ENCODE measurements at places on chromosomes 6 and 20.

- DNase-seq = no peak
Measured at GRCh38 chr20:64142590-64142989, 21.7 kb upstream of the MYT1 start.

DNA sequence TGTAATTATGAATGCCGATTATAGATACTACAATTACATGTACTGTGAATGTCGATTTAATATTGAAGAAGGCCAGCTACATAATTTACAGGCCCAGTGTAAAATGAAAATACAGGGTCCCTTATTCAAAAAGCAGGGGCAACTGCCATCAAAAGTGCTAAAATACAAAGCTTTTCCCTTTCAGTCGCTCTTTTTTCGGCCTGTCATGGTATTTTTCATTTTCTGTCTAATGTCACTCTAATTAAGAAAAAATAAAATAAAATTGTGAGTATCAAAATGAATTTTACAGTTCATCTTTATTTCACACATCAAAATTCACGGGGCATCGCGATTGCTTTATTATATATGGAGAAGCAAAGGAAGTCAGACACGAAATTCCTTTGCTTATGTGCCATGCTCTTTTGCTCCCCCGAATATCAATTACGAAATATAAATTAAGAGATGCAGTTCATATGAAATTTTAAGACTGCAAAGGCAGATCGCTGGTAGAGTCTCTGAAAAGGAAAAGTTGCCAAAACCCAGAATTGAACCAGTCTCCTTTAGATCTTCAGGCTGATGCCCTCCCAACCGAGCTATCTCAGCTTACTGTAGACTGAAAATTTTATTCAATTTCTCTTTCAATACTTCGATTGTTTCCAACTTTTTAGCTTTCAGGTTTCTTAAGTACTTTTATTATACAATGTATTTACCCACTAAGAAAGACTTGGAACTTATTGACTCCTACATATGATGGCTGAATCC is 197.0 kb downstream of the TRIM27 start:
- no peak for DNase-seq

GRCh38 chr20:12177657-12178293 is 260.1 kb downstream of the BTBD3 start:
- DNase-seq = peak; percentile 2

GRCh38 chr6:111564482-111564945 is 41.2 kb downstream of the TRAF3IP2 start:
- DNase-seq = no peak

DNA sequence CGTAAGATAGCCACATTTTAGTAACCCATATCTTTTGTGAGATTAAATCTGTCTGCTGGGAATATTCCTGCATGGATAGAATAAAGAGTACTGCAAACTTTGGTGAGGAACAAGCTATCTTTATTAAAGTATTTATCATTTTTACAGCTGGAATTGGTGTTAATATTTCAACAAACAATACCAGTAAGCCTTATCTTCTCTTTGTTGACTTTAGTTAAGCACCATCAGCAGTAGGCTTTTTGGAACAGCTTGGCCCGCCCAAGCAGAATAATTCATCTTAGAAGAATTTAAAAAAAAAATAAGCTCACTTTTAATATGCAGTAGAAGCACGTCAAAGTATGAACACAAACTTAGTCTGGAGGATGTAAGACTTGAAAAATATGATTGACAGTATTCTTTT is 917.8 kb upstream of the ADGRB3 start:
- DNase-seq = no peak

DNA sequence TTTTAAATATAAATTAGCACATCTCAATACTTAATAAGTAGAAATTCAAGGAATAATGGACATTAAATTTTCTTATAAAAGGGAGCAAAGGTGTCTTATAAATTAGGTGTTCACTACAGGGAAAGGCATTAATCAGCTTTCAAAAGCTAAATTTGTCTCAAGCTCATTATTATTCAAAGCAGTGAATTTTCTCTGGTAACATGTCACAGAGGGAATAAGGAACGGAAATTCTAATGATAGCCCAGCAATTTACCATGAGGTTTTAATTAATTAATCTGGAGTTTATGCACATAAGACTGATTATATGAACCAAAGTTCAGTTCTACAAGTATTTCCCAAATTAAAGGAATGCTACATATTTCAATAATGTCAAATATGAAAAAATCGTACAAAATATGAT is 15.4 kb upstream of the GJE1 start:
- no peak for DNase-seq

GRCh38 chr20:17520583-17520982 is 10.6 kb downstream of the BFSP1 start:
- no peak for DNase-seq

DNA sequence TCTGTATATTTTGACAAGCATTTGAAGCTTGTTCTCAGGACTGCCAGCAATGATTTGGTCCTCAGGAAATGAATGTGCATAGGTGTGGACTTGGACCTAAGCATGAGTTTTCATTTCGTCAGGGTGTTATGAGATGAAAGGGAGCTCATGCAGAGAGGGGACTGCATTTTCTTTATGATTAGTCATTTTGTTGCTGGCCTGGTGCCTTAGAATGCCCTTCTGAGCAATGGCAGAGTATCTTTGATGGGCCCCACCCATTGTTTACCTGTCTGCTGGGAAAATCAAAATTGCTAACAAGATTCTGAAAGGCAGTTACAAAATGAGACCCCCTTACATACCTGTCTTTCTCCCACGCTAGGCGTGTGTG is 51.5 kb upstream of the MTHFD1L start:
- DNase-seq = no peak

DNA sequence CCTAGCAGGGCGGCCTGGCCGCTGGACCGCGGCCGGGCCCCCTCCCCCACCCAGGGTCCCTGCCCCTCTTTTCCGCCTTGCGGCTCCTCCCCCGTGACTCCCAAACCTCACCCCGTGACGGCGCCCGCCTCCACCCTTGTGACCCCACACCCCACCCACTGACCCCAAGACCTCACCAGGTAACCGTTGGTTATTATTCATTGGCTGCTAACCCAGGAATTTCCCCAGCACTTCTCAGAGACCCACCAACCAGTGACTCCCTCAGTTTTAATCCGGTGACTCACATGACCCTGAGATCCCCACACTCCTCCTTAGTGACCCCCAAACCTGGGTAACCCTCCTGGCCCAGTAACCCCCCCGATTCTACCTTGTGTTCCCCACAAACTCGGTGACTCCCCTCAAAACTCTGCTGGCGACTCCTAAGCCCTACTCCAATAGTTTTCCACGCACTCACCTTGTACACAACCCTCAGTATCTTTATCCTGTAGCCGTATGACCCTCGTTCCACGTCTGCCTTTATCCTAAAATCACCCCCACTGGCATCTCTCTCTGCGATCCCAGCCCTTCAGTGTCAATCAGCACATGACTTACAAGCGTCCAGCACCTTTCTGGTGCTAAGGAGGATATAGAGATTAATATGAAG is 534 bp downstream of the ZNF76 start:
- DNase-seq = peak; percentile 61

- DNase-seq = no peak
Measured at GRCh38 chr20:934186-934840, 18.2 kb upstream of the ANGPT4 start.

GRCh38 chr20:11375966-11376365 is 541.7 kb upstream of the BTBD3 start:
- DNase-seq = no peak

- DNase-seq = no peak
Measured at GRCh38 chr20:56157530-56158203, 90.9 kb upstream of the MC3R start.

DNA sequence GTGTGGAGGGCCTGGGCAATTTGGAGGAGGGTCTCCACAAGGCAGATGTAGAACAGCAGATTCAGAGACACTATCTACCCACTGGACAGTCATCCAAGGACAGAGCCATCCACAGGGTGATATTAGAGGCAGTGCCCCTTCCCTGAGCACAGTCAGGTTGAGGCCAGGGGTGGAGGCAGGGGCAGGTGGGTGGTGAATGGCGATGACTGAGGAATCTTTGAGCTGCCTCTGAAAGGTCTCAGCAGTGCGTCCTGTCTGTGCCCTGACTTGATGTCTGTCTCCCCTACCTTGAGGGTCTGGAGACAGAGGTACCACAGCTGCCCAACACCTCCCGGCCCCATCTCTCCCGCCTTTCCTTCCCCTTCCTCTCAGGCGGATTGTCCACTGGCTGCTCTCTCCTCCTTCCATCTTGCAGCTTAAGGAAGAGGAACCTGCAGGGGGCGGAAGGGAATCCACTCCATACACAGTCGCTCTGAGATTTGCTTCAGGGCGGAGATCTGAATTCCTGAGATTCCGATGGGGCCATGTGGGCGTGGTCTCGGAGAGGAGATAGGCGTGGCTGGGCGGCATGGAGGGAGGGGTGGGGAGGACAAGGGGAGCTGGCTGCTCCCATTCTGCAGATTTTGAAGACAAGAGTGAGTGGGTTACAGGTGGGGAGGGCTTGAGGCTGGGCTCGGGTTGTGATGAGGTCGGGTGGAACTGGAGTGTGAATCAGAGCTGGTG is 1.7 kb downstream of the MUCL3 start:
- no peak for DNase-seq

GRCh38 chr6:39819228-39819627 is 27.1 kb downstream of the DAAM2 start:
- DNase-seq = no peak

DNA sequence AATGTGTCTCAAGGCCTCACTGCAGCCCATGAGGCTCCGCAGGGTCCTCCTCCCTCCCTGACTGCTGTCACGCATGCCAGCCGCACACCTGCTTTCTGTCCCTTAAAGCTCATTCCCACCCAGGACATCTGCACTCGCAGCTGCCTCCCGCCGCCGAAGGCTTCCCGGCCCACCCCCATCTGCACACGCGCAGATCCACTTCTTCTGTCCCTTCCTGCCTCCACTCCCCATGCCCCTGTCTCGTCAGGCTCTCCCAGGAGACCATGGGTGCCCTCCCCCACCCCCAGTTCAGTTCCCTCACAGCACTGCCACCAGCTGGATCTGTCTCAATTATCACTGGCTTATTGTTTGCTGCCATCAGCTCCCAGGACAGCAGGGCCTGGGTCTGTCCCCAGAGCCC is 63.0 kb downstream of the RIPOR3 start:
- no peak for DNase-seq

DNA sequence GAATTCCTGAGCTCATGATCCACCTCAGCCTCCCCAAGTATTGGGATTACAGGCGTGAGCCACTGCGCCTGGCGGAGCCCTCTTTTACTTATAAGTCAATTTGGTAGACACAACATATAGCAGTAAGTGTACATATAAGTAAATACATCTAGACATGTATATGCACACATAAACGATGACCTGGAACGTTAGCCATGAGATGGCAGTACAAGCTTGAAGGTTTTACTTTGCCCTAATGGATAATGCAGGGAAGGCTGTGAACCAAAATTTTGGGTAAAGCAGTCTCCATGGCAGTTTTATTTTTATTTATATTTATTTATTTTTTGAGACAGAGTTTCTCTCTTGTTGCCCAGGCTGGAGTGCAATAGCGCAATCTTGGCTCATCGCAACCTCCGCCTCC is 2.4 kb upstream of the GNMT start:
- DNase-seq = no peak

- no peak for DNase-seq
Measured at GRCh38 chr6:108734271-108734922, 113.8 kb upstream of the ARMC2 start.

GRCh38 chr6:90502381-90502780 is 84.5 kb downstream of the MAP3K7 start:
- DNase-seq = no peak

DNA sequence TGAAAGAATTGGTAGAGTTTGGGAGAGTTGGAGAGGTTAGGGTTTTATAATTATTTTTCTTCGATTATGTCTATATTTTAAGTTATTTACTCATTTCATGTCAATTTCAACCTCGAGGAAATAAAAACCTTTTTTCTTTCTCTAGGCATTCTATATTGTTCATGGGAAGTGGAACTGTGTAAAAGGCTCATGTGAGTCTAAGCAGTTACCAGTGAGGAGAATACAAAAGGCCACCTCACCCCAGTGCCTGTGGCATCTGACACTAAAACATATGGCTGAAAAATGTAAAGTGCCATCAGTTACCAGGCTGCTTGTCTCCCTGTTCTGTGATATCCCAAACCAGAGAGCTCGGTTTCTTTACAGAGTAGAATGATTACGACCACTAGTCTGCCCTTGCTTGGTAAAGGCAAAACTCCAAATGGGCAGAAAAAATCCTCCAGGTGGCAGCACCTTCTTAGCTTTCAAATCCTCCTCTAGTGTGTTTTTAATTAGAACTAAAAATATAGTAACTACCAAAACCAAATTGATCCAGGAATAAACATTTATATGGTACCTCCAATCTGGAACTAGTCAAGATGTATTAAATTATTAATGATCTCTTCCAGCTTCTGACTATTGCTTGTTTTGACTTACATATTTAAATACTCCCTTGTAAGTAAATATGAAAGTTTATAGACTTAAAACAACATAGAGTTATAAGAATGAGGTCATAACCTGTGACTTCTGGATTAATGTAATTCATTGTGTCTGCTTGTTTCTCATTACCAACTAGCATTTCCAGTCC is 122.6 kb upstream of the MCHR2 start:
- peak; percentile 57 for DNase-seq

DNA sequence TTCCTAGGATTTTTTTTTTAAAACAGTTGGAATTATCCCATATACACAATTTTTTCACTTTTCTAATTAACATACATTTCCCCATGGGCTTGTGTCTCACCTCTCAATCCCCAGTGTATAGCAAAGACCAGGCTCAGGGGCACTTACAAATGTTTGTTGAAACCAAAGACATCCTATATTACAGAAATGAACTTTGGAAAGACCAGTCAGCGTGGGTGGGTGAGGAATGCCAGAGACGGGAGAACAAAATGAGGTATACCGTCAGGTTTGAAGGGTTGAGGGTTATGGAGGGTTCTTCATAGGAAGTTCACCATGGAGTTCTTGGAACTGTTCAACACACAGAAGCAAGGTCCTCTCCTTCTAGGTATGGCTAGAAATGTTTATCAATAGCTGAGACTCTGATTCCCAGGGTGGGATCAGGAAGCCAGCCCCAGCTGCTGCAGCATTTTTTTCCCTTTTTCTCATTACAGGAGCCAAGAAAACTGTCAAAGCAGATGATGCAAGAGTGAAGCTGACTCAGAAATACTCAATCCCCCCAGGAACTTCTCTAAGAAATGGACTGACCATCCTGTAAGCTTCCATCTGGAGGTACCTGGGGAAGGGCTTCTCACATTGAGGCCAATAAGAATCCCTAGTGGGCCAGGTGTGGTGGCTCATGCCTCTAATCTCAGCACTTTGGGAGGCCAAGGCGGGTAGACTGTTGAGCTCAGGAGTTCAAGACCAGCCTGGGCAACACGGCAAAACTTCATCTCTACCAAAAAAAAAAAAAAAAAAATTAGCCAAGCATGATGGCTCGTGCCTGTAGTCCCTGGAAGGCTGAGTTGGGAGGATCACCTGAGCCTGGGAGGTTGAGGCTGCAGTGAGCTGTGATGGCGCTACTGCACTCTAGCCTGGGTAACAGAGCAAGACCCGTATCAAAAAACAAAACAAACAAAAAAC is 15.9 kb upstream of the TBC1D20 start:
- no peak for DNase-seq

GRCh38 chr20:58160451-58161061 is 67.9 kb downstream of the ANKRD60 start:
- no peak for DNase-seq
